ENCODE measurements at places on chromosomes 7 and 10.

DNA sequence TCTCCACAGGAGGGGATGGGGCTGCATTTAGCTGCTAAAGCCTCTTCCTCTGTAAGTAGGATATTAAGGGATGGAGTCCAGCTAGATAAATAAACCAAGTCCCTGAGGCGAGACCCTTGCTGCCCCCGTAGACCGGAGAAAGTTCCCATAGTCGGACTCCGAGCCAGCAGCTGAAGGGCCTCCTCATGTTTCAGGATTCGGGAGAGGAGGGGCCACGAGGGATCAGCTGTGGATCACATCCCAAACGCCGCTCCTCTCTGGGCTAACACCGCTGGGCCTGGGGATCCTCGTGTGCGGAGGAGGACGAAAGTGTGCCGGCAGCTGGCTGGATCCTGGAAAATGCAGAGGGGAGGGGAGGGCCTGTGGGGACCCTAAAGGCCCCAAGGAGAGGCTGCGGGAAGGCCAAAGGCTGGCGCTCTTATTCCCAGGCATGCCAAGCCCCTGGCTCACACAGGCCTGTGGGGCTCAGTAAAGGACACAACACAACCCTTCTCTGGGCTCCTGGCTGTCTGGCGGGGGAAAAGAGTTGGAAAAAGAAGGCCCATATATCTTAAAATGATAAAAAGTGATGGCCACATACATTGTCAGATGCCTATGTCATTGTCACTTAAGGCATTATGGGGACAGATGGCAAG is 82.5 kb upstream of the TMEM72 start:
- no peak for DNase-seq

- DNase-seq, result no peak
These were observed 282.2 kb upstream of the KLF14 start for GRCh38 chr7:131016230-131016629.

GRCh38 chr7:70091362-70091761 is 493.1 kb downstream of the AUTS2 start:
- no peak for DNase-seq

- DNase-seq, result no peak
These were observed 165.6 kb upstream of the ASAH2 start for GRCh38 chr10:50416881-50417280.

GRCh38 chr7:93320887-93321286 is 88.7 kb downstream of the VPS50 start:
- no peak for DNase-seq

DNA sequence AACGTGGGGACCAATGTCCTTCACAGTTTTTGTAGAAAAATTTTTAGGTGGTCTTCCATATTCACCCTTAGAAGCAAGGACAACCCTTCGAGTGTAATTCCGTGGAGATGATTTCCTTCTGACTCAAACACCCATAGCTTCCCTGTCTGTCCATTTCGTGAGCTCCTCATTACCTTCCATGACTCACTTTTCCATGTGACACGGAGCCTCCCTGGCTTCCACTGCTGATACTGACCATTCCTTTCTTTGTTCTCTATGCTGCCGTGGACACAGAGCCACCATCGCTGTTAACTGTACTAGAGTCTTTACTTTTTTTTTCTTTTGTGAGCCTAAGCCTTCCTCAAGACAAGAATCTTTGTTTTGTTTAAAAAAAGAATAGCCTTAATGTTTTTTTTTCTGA is 12.5 kb upstream of the ARMS2 start:
- no peak for DNase-seq

DNA sequence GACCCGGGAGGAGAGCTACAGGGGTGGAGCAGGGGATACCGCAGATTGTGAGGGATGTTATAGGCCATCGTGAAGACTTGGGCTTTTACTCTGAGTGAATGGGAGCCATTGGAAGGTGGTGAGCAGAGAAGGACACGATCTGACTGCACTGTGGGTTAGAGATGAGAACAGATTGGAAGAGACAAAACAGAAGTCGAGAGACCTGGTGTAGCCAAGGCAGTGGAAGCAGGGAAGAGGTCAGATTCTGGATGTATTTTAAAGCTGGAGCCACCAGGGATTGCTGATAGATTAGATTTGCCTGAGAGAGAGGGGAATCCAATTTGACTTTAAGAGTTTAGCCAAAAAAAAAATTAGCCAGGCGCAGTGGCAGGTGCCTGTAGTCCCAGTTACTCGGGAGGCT is 21.6 kb upstream of the EEPD1 start:
- no peak for DNase-seq

GRCh38 chr7:140223515-140224221 is 46.9 kb upstream of the KDM7A start:
- DNase-seq, result no peak

All from G401 (cell line).